ENCODE measurements at places on chromosomes 11 and 22.

GRCh38 chr22:19043121-19044085 lies 78.8 kb downstream of the DGCR2 start:
- no peaks in the 10 kb centered on the region for H3K4me1 ChIP-seq
- no peak for DNase-seq
- no peak overlapping the region for H3K4me3 ChIP-seq
- no peaks in the 10 kb centered on the region for H3K27me3 ChIP-seq
- H3K36me3 ChIP-seq, result peaks cover 7% of the 10 kb centered on the region
- H3K27ac ChIP-seq, result peak overlapping the region; percentile 34

GRCh38 chr11:11973361-11973800 lies 35.0 kb downstream of the DKK3 start:
- DNase-seq, result no peak
- no peaks in the 10 kb centered on the region for H3K4me1 ChIP-seq
- H3K27ac ChIP-seq, result no peak overlapping the region
- H3K36me3 ChIP-seq, result no peaks in the 10 kb centered on the region
- no peaks in the 10 kb centered on the region for H3K27me3 ChIP-seq

- H3K36me3 ChIP-seq, result no peaks in the 10 kb centered on the region
- DNase-seq, result no peak
- no peaks in the 10 kb centered on the region for H3K4me1 ChIP-seq
- no peak overlapping the region for H3K4me3 ChIP-seq
- no peak overlapping the region for H3K27ac ChIP-seq
- H3K27me3 ChIP-seq, result peaks cover 9% of the 10 kb centered on the region
Observed at GRCh38 chr11:126808836-126809235, 191.7 kb downstream of the KIRREL3 start.

DNA sequence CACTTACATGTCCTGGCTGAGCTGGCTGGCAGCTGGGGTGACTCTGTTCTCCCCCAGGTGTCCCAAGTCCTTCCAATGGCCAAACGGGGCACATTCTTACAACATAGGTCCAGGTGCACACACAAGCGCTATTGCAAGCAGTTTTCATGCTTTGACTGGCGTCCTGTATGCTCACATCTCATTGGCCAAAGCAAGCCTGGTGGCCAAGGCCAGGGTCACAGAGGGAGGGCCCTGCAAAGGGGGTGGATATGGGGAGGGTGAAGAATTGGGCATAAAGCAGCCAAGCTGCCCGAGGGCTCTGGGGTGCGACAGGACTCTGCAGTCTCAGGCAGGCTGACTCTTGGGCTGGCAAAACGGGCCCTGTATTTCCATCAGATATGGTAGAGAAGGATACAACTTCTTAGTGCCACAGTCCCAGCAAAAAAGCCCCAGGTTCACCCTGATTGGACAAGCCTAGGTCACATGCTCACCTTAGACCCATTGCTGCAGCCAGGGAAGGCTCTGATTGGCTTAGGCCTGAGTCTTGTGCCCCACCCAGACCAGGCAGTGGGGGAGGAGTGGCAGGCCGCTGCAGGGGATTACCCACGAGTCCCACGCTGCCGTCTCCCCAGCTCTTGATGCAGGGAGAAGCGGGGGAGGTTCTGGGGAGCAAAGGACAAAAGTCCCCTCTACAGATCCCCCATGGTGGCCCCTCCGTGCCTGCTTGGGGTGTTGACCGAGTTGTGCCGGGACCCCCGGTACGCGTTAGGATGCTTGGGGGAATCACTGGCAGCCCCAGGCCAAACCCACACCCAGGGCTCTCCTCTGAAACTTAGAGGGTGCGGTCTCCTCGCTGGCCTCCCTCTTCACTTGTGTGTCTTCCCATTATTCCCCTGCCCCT lies 110.8 kb downstream of the ARHGAP8 start:
- no peak overlapping the region for H3K4me3 ChIP-seq
- H3K4me1 ChIP-seq, result no peaks in the 10 kb centered on the region
- no peaks in the 10 kb centered on the region for H3K36me3 ChIP-seq

DNA sequence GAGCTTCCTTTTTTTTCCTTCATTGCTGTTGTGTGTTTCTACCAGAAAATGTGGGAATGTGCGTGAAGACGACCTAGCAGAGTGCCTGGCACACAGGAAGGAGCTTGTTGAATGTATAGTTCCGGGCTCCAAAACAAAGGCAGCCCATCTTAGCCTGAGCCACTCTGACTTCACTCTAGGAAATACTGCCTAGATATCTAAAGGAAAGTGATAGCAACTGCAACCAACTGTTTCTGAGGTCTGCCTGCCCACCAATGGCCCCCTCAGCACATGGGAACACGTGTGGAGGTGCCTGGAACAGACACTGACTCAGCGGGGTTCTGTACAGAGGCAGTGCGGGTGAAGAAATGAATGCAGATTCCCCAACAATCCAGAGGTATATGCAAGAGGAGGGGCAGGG lies 14.7 kb upstream of the XBP1 start:
- DNase-seq, result no peak
- no peak overlapping the region for H3K4me3 ChIP-seq
- peaks cover 71% of the 10 kb centered on the region for H3K4me1 ChIP-seq
- no peaks in the 10 kb centered on the region for H3K27me3 ChIP-seq
- no peak overlapping the region for H3K27ac ChIP-seq

DNA sequence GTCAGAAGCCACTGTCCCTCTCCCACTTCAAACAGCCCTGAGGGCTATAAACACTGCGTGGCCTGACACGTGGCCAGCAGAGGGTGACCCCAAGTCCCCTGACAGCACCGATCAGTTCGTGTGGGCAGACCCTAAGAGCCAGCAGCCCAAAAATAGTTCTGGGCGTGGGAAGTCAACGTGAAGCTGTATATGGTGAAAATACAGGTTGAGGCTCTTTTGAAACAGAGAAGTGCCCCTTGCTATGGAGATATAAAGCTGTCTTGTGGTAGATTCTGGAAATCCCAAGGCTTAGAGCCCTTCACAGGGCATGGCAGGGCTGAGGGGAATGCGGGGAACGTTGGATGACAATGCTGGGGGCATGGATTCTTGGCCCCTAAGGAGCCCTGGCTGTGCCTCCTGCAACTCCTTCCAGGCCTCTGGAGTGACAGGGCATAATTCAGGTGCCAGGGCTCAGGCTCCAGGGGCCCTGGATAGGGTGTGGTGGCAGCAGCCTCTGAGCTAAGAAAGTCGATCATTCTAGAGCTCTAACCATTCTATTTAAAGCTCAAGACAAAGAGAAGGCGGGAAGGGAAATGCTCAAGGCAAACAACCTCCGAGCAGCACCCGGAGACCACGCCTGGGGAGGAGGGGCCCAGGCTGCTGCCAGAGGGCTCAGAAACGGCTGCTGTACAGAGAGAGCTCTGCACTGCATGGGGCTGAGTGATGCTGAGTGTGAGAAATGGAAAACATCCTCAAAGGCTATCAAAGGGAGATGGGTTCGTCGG lies 60.4 kb upstream of the CD5 start:
- no peaks in the 10 kb centered on the region for H3K27me3 ChIP-seq
- peak overlapping the region; percentile 67 for H3K4me3 ChIP-seq
- peak; percentile 85 for DNase-seq
- H3K36me3 ChIP-seq, result peaks cover 36% of the 10 kb centered on the region
- H3K27ac ChIP-seq, result peak overlapping the region; percentile 93

DNA sequence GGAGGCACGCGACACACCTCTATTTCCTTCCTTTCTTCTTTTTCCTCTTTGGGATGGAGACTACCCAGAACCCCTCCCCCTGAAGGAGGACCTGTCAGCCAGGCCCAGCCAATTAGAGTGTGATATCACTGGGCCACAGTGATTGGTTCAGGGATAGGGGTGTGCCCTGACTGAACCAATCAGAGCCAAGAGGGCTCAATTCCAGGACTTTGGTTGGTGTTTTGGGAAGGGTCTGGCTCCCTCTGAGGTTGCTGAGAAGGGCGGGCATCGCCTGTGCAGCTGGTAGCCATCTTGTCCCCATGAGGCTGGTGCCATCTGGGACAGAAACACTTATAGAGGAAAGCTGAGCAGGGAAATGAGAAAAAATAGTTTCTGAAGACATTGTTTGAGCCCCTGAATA lies 71.4 kb downstream of the CHST1 start:
- H3K27me3 ChIP-seq, result peaks cover 9% of the 10 kb centered on the region
- H3K36me3 ChIP-seq, result no peaks in the 10 kb centered on the region
- no peaks in the 10 kb centered on the region for H3K4me1 ChIP-seq
- no peak overlapping the region for H3K4me3 ChIP-seq
- H3K27ac ChIP-seq, result no peak overlapping the region

- H3K27ac ChIP-seq, result peak overlapping the region; percentile 99
- H3K36me3 ChIP-seq, result peaks cover 52% of the 10 kb centered on the region
- DNase-seq, result no peak
- peaks cover 90% of the 10 kb centered on the region for H3K4me1 ChIP-seq
- H3K27me3 ChIP-seq, result no peaks in the 10 kb centered on the region
- H3K4me3 ChIP-seq, result peak overlapping the region; percentile 73
Observed at GRCh38 chr22:24433828-24434470, 6.5 kb downstream of the ADORA2A start.

- H3K4me1 ChIP-seq, result no peaks in the 10 kb centered on the region
- peaks cover 35% of the 10 kb centered on the region for H3K27me3 ChIP-seq
- H3K27ac ChIP-seq, result no peak overlapping the region
Observed at GRCh38 chr11:20178976-20179375, 18.7 kb upstream of the DBX1 start.

- H3K27me3 ChIP-seq, result peaks cover 4% of the 10 kb centered on the region
- no peak overlapping the region for H3K4me3 ChIP-seq
- DNase-seq, result no peak
- no peaks in the 10 kb centered on the region for H3K36me3 ChIP-seq
- no peaks in the 10 kb centered on the region for H3K4me1 ChIP-seq
Observed at GRCh38 chr11:116595305-116595880, 177.4 kb downstream of the BUD13 start.

DNA sequence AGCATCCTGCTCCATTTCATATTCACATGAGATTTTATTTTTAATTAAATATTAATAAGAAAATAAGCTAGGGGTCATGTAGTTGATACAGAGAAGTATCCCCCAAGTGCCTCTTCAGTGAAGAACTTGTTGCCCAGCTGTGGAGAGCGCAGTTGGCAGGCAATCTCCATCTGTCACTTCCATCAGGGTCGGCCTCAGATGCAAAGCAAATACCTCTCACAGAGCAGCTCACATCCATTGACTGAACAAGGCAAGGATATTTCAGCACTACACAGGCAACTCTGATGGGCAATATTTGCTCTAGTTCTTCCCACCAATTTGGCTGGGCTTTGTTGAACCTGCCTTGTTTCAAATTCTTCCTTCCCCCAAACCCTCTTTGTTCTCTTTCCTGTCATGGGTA lies 129.4 kb downstream of the NOX4 start:
- no peaks in the 10 kb centered on the region for H3K4me1 ChIP-seq
- no peaks in the 10 kb centered on the region for H3K27me3 ChIP-seq
- no peak for DNase-seq
- no peak overlapping the region for H3K27ac ChIP-seq
- H3K36me3 ChIP-seq, result no peaks in the 10 kb centered on the region

DNA sequence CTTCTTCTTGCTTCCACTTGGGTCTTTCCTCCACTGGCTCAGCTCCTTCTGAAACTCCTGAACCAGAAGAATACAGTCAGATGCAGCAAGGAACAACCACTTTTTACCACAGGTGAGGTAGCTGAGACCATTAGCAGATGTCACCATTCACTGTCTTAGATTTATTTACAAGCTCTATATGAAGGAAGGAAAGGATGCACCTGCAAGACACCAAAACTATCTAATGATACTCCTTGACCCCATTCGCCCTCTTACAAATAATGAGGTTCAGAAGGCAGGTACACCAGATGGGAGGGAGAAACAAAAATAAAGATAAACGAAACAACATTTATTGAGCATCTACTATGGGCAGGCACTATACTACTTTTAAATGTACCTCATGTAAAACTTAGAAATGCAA lies 10.3 kb downstream of the TFIP11 start:
- DNase-seq, result no peak
- peak overlapping the region; percentile 36 for H3K27ac ChIP-seq
- no peak overlapping the region for H3K4me3 ChIP-seq
- no peaks in the 10 kb centered on the region for H3K27me3 ChIP-seq

DNA sequence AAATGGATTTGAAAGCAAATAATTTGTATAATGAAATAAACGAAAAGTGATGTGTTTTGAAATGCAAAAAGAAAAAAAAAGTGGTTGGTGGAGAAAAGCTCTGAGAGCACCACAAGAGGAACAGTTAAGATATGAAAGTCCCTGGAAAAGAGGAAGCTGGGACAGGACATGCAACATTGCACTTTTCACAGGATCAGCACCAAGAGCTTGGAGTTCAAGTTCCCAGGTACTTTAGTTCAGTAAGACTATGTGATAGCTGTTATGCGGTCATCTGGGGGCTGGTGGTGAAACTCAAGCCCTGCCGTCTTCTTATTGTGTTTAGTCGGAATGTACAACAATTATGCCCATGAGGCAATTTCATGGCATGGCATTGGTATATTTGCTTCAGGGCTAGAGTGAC lies 17.1 kb upstream of the MS4A4A start:
- no peak overlapping the region for H3K27ac ChIP-seq
- peaks cover 2% of the 10 kb centered on the region for H3K4me1 ChIP-seq
- peaks cover 14% of the 10 kb centered on the region for H3K27me3 ChIP-seq

GRCh38 chr11:86442420-86442819 lies 67.7 kb downstream of the CCDC81 start:
- H3K4me3 ChIP-seq, result peak overlapping the region; percentile 29
- H3K36me3 ChIP-seq, result peaks cover 39% of the 10 kb centered on the region
- peaks cover 60% of the 10 kb centered on the region for H3K4me1 ChIP-seq
- H3K27ac ChIP-seq, result peak overlapping the region; percentile 84

DNA sequence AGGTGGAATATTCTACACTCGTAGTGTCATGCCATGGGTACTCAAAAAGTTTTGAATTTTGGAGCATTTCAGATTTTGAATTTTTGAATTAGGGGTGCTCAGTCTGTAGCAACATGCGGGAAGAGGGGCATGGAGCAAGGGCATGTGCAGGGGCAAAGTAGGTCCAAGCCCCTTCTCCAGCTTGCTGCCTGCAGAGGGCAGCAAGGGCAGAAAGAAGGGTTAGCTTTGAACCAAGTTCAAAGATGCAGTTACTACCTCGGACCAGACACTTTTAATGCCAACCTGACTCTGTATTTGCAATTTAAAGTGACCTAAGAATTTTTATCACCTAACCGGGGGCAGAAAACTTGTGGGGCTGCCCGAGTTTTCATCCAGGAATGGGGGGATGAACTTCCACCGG lies 68.2 kb downstream of the CD82 start:
- no peak overlapping the region for H3K27ac ChIP-seq
- H3K4me3 ChIP-seq, result no peak overlapping the region
- H3K4me1 ChIP-seq, result peaks cover 7% of the 10 kb centered on the region
- H3K36me3 ChIP-seq, result no peaks in the 10 kb centered on the region

DNA sequence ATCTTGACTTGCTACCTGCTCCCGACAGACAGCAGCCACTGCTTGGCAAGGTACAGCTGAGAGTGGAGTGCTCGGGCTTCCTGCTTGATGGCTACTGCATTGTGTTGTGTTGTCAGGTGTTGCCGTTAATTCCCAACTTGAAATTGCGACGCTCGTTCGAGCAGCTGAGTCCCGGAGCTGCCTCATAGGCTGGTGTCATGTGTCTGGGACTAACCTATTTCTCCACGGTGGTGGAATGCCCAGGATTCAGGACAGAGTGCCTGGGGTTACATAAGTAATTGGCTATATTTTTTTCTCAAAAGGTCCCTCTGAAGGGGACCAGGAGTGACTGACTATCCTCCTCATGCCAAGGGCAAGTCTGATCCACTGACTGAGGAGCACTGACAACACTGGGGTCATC lies 18.5 kb downstream of the COMMD9 start:
- no peaks in the 10 kb centered on the region for H3K4me1 ChIP-seq
- peaks cover 40% of the 10 kb centered on the region for H3K36me3 ChIP-seq
- DNase-seq, result no peak
